ENCODE measurements at places on chromosomes 3 and 15.

DNA sequence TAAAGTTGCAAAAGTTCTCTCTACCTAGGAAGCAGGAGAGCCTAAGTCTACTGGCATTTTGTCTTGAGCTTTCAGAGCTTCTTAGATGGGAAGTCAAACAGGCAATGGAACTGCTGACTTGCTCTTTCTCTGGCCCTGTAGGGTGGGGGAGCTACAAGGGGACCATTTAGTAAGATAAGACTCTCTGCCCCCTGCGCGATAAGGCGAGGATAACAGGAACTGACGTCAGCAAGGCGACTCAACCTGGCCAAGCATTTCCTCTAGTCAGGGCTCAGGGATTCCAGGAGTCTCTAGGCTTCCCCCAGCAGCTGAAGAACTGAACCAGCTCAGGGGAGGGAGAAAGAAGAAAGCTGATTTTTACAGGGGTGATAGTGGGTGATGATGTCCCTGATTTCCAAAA is 5.8 kb downstream of the RARB start:
- DNase-seq = no peak

- no peak for DNase-seq
These were observed 357 bp downstream of the KIAA1143 start for GRCh38 chr3:44761101-44761423.

GRCh38 chr15:50562735-50563640 is 16.5 kb upstream of the USP50 start:
- DNase-seq = no peak

DNA sequence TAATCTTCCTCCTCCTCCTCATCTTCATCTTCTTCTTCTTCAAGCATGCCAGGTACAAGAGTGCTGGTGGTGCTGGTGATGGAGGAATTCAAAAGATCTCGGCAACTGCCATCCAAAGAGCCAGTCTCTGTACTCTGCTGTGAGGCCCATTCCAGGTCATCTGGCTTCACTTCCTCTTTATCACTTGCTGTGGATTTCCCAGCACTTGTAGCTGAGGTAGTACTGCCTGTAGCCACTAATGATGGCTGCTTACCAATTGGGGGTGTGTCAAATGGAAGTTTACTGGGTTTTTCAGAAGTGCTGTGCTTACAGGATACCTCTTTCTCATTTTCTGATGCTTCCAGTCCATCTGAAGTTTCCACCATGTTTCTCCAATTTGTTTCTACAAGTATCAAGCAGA is 28.8 kb upstream of the SHC4 start:
- DNase-seq = peak; percentile 18
